ENCODE measurements at places on chromosomes 4 and X.
A peak's percentile ranks its signal among the peaks of the same experiment; 100 is the strongest.

DNA sequence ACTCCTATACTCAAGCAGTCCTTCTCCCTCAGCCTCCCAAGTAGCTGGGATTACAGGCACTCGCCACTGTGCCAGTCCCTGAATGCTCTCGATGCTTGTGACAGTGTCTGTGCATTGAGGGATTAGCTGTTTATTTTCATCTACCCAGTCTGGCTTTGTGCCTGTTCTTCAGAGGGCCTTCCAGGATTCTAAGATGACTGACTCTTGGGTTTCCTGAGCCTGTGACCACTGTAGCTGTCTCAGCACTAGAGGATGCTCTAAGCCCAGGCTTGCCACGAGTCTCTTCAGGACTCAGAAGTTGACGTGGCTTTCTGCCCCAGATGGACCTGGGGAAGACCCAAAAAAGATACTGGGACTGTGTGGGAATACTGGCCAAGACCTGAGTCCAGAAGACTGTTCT, 201.4 kb downstream of the ARHGAP10 start:
- peak; percentile 21 for DNase-seq

- DNase-seq: no peak
These were observed 48.4 kb downstream of the KIF4A start for GRCh38 chrX:70338290-70338689.

DNA sequence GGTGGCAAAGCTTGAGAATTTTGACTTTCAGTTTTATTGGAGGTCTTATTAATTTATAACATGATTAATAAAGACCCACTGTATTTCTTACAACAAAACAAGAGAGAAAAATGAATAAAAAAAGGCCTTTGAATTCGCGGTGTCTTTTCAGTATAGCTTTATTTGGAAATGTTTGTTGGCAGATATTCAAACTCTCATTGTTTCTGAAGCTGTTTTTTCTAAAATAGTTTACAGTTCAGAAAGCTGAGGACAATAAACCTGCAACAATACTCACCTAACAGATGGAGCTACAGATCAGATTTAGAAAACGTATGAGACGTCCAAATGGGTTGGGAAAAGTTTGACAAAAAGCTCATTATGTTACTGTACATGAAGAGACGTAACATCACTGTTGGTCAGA, 2.4 kb upstream of the SPARCL1 start:
- DNase-seq: no peak

DNA sequence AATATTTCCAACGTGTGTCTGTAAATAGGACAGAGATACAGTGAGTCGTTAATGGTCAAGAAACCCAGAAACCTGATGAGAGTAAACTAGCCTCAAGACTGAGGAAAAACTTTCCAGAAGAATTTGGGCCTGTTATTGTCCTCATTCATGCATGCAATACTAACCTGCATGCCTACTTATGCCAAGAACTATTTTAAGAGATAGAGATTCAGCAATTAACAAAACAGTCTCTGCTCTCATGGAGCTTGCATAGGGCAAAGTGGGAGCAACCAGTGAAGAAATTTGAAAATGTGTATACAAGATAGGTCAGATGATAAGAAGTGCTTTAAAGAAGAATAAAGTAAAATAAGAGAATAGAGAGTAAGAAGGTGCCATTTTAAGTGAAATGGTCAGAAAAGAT, 66.1 kb upstream of the FRG1 start:
- DNase-seq: no peak

- peak; percentile 27 for DNase-seq
These were observed 10.9 kb downstream of the ADGRA3 start for GRCh38 chr4:22504922-22505321.

- peak; percentile 31 for DNase-seq
These were observed 18.1 kb downstream of the SOWAHB start for GRCh38 chr4:76879731-76880364.

DNA sequence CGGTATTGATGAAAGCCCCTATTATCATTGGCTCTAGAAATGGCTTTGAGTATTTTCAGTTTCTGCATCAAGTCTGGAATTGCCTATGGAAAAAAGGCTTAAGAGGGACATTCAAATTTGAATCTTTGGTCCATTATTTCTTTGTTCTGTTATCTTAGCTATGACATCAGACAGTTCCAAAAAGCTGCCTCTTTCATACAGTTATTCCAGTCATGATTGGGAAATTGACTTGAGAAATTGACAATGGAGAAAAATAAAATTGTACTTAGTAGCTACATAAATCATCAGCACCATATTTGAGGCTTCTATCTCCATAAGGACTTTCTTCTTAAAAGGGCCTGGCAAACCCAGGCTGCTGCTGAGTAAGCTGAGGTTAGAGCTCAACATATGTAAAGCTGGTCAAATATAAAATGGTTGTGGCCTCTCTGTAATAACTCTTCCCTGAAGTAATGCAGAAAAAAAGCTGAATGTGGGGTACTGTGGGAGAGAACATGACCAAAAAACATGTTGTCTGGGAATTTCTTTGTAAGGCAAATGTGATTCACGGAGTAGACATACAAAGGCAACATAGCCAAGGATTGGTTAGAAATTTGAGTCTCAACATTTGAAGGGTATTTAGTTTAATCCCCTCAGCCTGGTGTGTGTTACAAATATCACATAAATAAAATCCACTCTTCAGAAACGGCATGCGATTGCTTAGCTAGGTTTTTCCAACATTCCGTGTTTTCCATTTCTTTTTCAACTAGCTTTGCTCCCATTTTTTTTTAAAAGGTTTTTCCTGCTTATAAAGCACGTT, 100.9 kb downstream of the LNX1 start:
- DNase-seq: peak; percentile 83

DNA sequence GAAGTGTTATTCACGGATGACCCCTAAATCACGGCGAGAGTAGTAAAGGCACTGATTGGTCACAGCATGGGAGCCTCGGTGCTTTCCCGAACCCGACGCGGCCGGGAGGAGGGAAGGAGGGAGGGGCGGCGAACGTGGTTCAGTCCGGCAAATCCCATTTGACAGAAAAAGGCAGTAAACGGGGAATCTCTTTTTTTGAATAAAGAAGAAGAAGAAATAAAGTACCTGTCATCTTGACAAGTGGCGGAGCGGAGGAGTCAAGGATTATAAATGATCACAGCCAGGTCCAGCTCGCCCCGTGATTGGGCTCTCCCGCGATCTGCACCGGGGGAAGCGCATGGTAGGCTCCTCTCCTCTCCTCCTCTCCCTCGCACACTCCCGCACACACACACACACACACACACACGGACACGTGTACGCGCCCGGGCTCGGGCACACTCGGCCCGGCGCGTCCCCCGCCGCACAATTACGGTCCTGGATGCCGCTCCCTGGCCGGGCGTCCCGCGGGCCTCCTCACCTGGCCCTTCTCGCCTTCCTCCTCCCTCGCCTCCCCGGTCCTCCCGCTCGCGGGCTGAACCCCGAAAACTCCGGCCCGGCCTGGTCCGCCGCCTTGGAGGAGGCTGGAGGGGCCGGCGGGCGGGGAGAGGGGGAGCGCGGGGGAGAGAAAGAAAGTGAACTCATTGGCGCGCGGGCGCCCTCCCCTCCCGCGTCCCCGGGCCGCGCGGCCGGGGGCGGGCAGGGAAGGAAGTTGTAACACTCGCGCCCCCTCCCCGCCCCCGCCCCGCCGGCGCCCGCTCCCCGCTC, 99.2 kb upstream of the TENM3 start:
- peak; percentile 75 for DNase-seq

DNA sequence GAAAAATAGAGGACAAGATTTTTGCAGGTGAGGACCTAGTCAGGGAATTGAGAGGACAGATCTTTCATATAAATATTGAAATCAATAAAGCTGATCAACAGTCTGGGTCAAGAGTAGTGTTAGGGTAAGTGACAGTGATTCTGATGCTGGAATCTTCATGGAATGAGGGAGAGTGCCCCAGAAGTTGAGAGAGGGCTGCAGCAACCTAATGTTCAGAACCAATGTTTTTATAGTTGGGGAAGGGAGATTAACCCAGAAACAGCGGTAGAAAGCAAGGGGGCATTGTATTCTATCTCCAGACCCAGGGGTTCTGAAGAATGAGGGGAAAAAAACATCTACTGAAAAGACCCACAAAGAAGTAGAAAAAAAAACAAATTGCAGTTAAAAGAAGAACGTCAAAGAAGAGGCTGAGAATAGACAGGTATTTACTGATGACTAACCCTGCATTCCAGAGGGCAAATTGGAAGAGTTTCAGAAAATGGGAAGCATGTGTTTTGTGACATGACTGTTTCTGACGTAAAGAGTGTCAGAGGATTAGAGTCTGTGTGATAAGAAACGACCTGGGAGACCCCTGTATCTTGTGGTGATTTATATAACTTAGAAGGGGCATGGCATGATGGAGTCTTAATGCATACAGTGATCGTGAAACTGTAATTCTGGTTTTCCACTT, 819.6 kb upstream of the EPHA5 start:
- DNase-seq: peak; percentile 76

DNA sequence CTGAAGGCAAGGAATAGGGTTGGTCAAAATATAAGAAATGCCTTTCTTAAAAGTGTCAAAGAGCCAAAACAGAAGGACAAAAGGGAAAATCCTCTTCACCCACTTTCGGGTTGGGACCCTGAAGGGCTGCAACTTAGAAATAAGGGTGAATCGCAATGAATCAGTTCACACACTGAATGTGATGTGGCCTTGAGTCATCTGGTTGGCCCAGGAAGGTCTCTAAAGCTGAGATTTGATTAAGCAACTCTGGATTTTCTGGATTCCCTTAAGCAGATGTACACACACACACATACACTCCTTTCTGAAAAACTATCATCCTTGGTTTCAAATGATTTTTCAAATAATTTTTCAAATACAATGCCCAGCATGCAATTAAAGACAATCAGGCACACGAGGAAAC, 13.1 kb downstream of the TAB3 start:
- peak; percentile 87 for DNase-seq

DNA sequence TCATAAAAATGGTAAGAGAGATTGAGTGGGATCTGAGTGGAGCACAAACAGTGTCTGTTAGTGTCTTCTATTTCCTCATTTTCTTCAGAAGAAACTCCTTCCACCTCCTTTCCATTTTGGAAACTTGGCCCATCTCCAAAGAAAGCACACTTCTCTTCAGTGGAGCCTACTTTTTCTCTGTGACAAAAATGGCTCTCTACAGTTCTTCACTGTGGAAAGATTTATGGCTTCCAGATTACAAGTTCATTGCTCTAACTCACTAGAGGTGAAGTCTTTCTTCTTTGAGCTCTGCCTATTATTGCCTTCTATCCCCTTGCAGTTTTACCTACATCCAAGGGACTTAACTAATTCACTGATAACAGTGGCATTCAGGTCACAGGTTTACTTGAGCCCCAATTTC, 325.8 kb downstream of the ANTXR2 start:
- DNase-seq: no peak

DNA sequence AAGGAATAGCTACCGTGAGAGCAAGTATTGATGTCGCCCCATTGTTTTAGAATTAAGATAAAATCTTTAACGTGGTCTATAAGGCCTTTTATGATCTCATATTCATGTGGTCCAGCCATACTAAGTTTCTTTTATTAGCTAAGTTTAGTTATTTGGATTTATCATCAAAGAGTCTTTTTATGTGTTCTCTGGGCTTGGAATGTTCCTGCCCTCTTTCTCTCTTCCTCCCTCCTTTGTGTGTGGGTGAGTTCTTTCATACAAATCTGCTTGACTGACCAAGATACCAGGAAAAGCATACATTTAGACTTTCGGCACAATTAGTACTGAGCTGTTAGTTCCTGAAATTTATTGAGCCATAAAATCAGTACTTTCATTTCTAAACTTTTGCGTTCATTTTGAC, 11.3 kb downstream of the TDO2 start:
- DNase-seq: no peak

DNA sequence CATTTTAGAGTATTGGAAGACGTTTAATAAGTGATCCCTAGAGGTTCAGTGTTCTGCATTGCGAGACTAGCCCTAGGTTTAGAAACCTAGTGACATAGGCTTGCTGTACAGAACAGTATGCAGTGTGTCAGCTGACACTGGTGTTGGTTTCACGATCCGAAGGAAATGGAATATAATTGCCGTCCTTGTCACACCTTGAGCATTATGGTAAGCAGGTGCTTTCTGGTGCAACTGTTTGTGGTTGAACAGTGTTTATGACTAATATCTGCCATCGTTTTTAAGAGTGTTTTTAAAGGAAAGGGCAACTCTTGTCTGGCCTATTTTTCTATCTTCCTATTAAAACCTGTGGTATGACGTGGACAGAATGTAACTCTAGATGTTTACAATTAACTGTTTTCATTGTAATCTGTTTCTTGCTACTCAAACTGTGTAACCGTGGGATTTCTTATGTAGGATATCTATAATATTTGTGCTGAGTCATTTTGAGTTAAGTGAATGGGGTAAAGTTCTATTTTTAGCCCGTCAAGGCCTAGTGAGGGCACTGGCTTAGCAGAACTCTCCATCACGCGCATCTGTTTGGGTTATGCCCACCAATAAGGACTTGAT, 53.8 kb upstream of the TBC1D14 start:
- peak; percentile 84 for DNase-seq

DNA sequence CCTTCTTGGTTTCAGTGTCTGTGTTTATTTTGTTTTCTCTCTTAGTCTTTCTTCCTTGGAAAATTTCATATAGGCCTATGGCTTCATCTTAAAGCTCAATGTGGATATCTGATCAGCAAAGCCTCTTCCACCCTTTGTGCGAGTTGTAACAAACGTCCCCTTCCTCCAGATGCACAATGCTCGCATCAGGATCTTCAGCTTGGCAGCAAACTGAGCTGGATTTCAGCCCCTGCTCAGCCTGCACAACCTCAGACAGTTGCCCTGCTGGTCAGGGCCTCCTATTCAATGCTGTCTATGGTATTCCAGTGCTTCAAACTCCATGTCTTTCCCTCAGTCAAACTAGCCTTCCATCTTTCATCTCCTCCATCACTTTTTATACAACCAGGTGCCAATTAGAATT, 309.4 kb downstream of the ARHGAP24 start:
- no peak for DNase-seq

GRCh38 chr4:10135260-10135659, 18.7 kb upstream of the WDR1 start:
- DNase-seq: no peak

DNA sequence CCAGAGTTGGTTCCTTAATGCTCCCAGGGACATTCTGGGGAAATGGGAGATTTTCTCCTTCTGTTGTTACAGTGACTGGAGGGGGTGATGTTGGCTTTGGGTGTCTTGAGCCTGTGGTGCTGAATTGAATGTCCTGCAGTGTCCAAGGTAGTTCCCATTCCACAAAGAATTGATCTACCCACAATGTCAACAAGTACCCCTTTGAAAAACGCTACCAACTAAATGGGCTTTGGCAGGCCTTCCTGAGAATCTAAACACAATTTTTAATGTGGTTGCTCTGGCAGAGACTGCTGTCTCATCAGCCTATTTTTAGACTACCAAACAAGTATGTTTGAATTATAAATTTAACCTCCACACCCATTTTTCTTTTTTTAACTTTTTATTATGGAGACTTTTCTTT, 69.4 kb downstream of the CCKAR start:
- DNase-seq: no peak

All from amniotic epithelial cell (primary cell).